ENCODE measurements at places on chromosomes 2 and 18. TPM values are rescaled to one million over a fixed set of nuclear protein-coding genes. Genes with fewer than 3 reads are reported as not detected.

ABCG8 gene
- not detected for total RNA-seq

GALNT5 gene
- total RNA-seq, result not detected

GAL3ST2 gene
- 1.1 TPM for total RNA-seq

CHAC2 gene
- total RNA-seq, result 13.7 TPM

CNDP1 gene
- total RNA-seq, result not detected

REG1B gene
- total RNA-seq, result not detected

NDUFS1 gene
- total RNA-seq, result 110 TPM

GREB1 gene
- total RNA-seq, result 7.3 TPM

DOK1 gene
- total RNA-seq, result 9.5 TPM

SOCS6 gene
- total RNA-seq, result not detected

SEC11C gene
- total RNA-seq, result 64.9 TPM

ECEL1 gene
- total RNA-seq, result not detected

NETO1 gene
- not detected for total RNA-seq

SERPINB4 gene
- total RNA-seq, result not detected

IFIH1 gene
- total RNA-seq, result 12.3 TPM

FBXO41 gene
- total RNA-seq, result 52.2 TPM

HNMT gene
- not detected for total RNA-seq

TMEM182 gene
- total RNA-seq, result 3.7 TPM

SNED1 gene
- total RNA-seq, result 13.6 TPM

RBFA gene
- 28.1 TPM for total RNA-seq

HOXD13 gene
- not detected for total RNA-seq

RAB17 gene
- not detected for total RNA-seq

RBKS gene
- 1.0 TPM for total RNA-seq

ZBTB7C gene
- not detected for total RNA-seq

DPY30 gene
- 61.4 TPM for total RNA-seq

AQP12B gene
- not detected for total RNA-seq

NXPH2 gene
- not detected for total RNA-seq

RDH14 gene
- 20.6 TPM for total RNA-seq

HNRNPLL gene
- 47.9 TPM for total RNA-seq

HEATR5B gene
- 31.3 TPM for total RNA-seq

GBX2 gene
- not detected for total RNA-seq

UGT1A10 gene
- not detected for total RNA-seq

ST8SIA3 gene
- not detected for total RNA-seq

HOXD10 gene
- total RNA-seq, result not detected

DHRS9 gene
- not detected for total RNA-seq
